ENCODE measurements at places on chromosomes 12 and 14.
A peak's percentile ranks its signal among the peaks of the same experiment; 100 is the strongest.

GRCh38 chr12:70415987-70416386 lies 49.9 kb downstream of the KCNMB4 start:
- DNase-seq = no peak

DNA sequence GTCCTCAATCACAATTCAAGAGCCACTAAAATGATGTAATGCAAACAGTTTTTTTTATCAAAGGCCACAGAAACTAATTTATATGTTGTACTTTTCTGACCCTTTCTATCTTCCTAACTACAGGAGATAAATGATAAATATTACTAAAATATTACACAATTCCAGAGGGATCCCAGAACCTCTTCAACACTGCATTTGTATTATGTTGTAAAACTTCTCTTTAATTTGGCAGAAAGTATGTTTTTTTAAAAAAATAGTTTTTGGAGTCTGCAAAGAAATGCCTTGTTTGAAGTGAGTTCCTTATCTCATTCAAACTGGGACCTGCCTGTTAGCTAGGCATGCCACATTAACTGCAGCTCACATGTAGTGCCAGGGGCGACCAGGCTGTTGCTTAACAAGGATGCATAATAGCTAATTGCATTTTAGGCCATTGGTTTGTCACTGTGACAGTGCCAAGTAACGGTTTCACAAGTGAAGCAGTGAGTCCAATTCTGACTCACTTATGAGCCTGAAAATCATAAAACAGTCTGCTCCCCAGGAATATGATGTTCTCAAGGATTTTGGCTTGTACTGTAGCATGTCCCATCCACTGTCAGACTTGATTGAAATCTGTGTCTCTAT lies 266.9 kb downstream of the KTN1 start:
- no peak for DNase-seq

DNA sequence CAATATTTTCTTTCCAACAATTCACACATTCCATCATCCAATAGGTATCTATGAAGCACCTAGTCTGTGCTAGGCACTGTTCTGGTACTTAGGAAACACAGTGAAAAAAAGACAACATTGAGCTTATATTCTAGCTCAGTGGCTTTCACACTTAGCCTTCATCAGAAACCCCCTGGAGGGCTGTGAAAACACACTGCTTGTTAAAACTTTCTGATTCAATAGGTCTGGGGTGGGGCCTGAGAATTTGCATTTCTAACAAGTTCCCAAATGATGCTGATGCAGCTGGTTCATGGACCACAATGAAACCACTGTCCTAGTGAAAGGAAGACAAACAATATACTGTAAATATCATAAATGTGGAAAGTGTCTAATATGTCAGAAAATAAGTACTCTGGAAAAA lies 5.9 kb downstream of the VTI1B start:
- DNase-seq = no peak

DNA sequence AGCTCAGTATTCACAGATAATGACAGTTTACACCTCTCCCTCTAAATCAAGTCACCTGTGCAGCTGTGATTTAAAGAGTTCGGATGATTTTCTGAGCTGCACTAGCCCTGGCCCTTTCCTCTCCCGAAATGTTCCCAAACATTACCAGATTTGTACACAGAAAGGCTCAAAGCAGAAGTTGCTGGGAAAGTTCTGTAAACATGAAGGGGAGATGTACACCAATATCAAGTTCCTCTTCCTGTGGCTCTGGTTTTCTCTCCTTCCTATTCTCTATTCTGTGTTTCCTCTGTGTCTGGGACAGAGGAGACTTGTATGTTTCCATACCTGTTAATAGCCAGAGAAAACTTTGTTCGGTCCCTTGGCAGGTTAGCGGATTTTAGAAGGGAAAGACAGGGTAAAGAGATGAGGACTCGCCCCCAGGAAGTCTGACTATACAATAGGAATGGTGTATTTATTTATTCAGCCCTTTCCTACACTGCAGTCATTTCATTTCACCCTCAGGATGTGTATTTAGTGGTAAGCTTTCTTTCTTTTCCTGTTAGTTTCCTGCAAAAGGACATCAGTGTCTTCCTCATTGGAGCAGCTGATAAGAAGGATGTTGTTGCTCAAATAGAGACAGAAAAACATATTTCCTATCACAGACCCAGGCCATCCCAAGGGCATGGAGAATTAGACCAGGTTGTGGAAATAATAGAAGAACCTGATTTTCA lies 7.6 kb upstream of the NUMB start:
- DNase-seq = no peak

- no peak for DNase-seq
Observed at GRCh38 chr14:102739190-102739469, 38.1 kb upstream of the TRAF3 start.

DNA sequence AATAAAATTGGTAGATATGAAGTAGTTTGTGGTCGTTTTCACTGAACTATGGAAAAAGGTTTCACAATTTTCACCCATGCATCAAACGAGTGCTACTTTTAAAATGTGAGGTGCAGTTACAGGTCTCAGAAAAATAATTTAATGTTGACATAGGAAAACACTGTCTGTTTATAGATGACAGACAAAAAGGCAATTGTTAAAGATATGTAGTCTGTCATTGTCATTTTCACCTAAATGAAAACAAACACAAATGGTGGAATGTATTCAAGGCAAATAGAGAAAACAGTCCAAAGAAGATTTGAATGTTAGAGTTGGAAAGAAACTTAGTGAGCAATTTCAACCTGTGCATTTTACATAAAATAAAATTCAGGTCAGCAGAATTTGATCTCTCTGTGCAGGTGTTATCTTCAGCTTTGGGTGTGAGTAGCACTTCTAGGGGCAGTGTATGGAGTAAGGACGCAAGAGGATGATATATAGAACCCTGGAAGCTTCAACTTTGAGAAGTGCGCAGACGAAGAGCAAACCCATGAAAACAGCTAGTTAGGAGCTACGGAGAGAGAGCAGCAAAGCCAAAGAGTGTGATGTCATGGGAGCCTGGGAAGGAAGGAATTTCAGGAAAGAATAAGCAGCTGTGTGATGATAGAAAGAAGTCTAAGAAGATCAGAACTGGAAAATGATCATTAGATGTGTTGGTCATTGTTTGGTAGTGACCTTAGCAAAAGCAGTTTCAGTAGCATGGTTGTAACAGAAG lies 6.2 kb downstream of the RERG start:
- no peak for DNase-seq

GRCh38 chr14:79836577-79836976 lies 374.7 kb downstream of the DIO2 start:
- DNase-seq = no peak

- DNase-seq = peak; percentile 46
Observed at GRCh38 chr12:64781280-64782190, 22.3 kb upstream of the GNS start.

- peak; percentile 88 for DNase-seq
Observed at GRCh38 chr12:95881331-95881955, 22.7 kb downstream of the SNRPF start.

- DNase-seq = no peak
Observed at GRCh38 chr12:66724026-66724425, 45.1 kb upstream of the GRIP1 start.

DNA sequence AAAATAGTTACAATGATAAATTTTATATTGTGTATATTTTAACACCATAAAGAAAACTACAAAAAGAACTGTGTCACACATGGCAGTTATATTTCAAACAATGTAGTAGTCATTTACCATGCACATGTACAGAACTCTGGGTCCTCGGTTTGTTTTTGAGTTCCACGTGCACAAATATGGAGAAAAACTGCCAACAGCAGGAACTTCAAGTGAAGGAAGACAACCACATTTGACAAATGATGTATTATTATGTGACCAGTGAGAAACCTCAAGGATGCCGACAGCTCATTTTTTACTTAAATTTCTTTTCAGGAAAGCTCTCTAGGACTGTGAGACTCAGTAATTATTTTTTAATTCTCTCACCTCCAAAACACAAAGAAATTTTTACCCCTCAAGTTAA lies 244.2 kb upstream of the USP15 start:
- DNase-seq = no peak

DNA sequence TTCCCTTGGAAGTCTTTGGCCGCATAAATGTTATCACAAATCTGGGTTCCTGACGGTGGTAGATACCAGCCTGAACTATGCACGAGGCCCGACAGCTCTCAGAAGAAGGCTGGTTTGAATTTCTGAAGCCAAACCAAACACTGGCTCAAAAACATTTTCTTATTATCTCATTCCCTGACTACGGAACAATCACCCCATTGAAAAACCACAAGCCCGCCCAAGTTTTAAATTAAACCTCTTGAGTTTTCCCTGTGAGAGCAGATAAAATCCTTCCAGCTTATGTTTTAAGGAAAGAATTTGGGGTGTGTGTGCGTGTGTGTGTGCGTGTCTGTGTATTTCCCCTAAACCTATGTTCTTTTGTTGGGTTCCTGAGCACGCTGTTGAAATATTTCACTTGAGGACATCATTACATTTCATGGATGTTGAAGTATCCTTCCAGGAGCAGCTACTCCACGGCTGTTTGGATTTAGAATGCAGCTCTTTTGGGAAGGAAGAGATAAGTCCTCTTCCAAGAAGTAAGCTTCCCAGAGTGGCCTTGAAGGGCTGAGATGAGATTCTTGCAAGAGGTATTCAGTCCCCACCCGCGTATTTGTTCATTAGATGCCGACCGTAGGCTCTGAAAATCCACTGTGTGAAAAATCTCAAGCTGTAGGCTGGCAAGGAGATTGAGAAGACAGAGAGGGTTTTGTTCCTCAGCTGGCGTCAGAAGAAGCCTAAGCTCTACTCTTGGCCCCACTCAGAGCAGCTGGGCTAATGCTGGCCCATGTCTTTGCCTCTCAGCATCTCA lies 131.0 kb upstream of the NCOR2 start:
- no peak for DNase-seq

DNA sequence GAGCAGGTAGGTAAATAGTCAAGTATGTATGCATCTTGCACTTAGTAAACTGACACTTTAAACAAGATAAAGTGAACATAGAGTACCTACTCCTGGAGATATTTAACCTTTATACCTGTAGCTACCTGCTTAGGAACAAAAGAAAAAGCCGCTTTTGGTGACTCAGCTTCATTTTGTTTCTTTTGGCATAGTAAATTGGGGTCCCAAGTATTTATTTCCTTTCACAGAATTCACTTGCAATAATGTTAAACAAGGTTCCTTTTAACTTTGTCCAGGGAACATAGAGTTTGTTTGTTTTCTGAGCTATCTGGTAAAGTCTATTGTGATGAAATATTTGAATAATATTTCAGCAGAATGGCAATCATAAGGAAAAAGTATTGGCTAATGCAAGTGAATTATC lies 20.0 kb downstream of the SLCO1B3 start:
- DNase-seq = no peak

DNA sequence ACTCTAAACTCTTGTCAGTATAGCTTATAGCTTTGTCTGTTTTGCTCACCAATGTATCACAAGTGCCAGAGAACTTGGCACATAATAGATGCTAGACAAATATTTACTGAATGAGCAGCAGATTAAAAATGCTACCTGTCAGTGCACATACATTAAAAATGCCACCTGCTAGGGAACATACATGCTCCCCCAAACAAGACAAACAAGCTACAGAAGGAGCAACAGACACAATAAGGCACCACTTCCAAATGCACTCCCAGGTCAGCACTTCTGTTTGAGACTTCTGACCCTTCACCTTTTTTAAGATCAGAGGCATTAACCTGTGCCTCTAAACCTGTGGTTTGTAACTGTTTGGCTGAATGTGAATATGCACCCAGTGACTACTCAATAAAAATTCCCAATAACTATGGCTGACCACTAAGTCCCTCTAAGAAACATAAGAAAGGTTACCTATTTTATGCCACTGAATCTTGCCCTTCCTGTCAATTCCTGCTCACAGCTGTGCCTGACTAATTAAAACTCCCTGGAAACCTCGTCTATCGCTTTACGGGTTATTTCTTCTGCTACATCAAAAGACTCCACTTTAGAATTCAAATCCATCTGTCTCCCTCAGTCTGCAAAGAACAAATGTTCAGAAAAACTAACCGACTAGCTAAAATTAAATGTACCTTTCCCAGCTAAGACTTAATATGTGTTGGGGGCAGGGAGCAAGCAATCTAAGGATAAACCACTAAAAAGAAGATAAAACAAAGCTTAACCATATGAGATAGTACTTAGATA lies 41.0 kb downstream of the HECTD4 start:
- peak; percentile 12 for DNase-seq

DNA sequence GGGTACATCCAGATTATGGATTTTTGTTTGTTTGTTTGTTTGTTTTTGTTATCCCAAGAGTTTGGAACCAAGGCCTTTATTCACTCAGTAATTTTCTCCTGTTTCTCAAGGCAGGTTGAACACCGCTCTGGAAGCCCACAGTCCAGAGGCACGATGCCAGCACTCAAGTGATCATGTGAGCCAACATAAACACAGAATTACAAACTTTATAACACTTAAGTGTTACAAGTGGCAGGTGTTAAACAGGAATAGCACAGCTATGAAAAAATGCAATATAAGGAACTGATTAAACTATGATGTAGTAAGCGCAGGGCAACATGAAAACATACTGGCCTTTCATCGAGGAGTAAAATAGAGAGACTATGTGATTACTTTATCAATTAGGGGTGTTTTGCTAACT lies 1885.8 kb upstream of the SEL1L start:
- no peak for DNase-seq

- no peak for DNase-seq
Observed at GRCh38 chr12:109951751-109952150, 44.4 kb downstream of the GIT2 start.

Data from COR-L47 (cell line).